Fibroblast of skin of right biceps (primary cell): ENCODE measurements at places on chromosomes 1 and 21.

- no peak for DNase-seq
Observed at GRCh38 chr1:235888119-235888643, 21.5 kb upstream of the LYST start.

- DNase-seq, result peak; percentile 72
Observed at GRCh38 chr1:103160281-103160680, 52.0 kb upstream of the COL11A1 start.

DNA sequence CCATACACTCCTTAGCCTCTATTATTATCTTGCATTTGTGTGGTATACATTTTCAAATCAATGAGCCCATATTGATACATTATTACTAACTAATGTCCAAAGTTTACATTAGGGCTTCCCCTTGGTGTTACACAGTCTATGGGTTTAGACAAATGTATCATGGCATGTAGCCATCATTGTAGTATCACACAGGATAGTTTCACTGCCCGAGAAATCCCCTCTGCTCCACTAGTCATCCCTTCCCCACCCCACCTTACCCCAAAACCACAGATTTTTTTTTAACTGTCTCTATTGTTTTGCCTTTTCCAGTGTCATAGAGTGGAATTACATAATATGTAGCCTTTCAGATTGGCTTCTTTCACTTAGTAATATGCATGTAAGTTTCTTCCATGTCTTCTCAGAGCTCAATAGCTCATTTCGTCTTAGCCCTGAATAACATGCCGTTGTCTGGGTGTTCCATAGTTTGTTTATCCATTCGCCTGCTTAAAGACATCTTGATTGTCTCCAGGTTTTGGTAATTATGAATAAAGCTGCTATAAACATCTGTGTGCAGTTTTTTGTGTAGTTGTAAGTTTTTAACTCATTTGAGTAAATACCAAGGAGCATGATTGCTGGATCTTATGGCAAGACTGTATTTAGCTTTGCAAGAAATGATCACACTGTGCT, 86.4 kb upstream of the LYST start:
- DNase-seq, result no peak

- DNase-seq, result no peak
Observed at GRCh38 chr1:36773827-36774541, 260.3 kb downstream of the GRIK3 start.

DNA sequence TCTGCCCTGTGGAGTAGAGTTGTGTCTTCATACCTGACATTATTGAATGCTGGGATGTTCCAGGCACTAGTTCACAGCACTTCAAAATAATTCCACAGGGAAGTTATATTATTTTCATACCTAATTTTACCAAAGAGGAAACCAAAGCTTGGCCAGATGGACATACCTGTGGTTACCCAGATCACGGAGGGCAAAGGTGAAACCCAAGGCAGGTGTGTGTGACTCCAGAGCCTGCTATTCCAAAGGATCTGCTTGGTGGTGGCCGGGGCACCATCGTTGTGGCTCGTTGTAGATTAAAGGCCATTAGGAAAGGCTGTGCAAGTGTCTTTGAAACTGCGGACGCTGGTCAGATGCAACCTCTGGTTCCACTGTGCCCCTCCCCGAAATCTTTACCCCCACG, 108.6 kb downstream of the ZBTB18 start:
- no peak for DNase-seq

DNA sequence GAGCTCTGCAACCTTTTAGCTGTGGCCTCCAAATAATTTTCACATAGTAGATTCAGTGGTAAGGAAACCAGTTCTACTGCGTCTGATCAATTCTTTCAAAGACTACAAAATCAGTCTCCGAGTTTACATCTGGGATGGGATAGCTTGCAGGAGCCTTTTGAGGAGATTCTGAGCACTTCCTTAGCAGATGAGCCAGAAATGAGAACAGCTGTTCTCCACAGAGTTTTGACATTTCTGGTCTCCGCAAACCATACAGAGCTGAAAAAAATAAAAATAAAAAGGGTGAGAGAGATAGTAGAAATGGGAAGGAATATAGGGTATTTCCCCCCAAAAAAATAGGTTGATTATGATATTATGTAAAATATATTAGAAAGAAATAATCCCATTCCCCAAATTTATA, 119.3 kb downstream of the LYPLAL1 start:
- DNase-seq, result no peak

GRCh38 chr1:44012404-44012803, 18.9 kb downstream of the SLC6A9 start:
- no peak for DNase-seq

GRCh38 chr1:27364696-27365371, 1.9 kb downstream of the MAP3K6 start:
- no peak for DNase-seq

DNA sequence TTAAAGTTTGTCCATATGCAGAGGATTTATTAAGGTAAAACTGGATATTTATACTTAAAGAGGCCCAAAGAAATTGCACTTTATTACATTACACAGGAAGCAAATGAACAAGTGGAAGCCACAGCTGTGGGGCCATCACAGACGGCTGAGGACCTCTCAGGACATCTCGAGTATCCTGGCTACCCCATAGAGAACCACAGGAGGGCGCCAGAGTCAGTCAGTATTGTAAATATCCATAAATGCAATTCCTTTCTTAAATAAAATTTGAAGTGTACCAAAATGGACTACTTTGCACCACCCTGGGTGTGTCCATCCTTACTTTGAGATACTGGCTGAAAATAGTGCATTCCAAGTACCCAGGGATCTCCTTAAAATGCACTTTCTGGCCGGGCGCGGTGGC, 257.2 kb downstream of the MRPL39 start:
- peak; percentile 62 for DNase-seq

- no peak for DNase-seq
Observed at GRCh38 chr1:62362061-62362917, 43.1 kb upstream of the KANK4 start.

DNA sequence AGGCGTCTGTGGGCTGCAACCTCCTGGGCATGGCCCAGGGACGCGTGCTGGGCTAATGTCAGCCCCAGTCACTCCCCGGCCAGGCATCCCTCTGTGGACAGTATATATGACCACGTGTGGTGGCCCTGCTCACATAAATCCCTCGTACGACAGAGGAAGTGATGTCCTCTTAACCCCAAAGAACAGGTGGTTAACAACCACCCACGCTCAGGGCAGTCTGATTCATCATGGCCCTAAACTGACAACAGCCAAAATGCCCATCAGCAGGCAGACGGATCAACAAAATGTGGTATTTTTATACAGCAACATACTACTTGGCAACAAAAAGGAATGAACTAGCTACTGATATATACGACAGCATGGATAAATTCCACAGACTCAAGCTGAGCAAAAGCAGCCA, 51.0 kb downstream of the ECE1 start:
- no peak for DNase-seq

DNA sequence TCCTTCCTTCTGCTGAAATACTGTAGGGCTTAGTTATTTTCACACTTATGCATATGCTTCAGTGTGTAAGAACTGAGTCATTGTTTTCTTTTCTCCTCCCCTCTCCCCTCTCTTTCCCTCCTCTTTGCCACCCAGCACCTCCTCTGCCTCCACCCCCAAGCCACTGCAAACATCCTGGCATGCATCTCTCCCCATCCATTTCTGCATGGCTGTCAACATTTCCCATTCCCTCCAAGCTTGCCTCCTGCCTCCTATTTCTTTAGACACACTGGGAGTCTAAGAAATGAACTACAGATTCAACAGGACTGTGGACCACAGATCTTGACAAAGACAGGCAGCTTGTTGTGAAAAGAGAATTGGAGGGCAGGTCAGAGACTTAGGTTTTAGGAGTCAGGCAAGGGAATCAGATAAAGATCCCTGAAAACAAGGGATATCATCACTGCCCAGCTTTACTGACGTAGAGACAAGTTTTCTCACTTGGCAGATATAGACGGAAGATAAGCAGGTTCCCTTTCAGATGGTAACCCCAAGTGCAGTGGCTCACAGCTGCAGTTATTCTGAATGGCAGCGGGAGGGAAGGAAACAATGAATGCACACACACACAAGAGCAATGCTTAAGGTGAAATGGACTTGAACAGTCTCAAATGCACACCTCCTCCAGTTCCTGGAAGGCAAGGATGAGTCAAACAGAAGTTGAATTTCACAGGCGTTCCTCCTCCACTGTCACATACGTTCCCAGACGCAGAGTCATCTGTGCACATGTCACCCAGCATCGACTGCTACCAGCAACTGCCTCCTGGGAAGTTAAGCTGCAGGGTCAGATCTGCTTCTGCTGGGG, 56.1 kb downstream of the HIVEP3 start:
- peak; percentile 98 for DNase-seq

DNA sequence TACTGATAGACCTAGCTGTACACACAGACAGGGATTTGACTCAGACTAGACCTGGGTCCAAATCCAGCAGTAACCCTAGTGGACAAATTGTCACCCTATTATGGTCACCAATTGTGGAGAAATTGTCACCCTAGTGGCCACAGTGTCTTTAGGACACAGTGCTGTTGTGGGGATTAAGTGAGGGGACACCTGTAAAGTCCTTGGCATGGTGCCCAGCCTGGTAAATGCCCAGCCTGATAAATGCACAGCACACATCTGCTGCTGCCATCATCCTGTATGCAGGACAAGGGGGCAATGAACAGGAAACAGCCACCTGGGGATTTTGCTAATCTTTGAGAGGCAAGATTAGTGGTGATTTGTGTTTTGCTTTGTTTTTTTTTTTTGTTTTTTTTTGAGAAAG, 2.3 kb downstream of the TMEM61 start:
- DNase-seq, result no peak

- peak; percentile 61 for DNase-seq
Observed at GRCh38 chr1:24830680-24831272, 85.5 kb downstream of the CLIC4 start.

DNA sequence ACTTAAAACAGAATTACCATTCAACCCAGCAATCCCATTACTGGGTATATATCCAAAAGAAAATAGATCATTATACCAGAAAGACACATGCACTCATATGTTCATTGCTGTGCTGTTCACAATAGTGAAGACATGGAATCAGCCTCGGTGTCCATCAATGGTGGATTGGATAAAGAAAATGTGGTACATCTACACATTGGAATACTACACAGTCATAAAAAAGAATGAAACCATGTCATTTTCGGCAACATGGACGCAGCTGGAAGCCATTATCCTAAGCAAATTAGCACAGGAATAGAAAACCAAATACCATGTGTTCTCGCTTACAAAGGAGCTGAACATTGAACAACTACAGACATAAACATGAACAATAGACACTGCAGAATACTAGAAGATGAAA, 244.8 kb upstream of the PROX1 start:
- no peak for DNase-seq

DNA sequence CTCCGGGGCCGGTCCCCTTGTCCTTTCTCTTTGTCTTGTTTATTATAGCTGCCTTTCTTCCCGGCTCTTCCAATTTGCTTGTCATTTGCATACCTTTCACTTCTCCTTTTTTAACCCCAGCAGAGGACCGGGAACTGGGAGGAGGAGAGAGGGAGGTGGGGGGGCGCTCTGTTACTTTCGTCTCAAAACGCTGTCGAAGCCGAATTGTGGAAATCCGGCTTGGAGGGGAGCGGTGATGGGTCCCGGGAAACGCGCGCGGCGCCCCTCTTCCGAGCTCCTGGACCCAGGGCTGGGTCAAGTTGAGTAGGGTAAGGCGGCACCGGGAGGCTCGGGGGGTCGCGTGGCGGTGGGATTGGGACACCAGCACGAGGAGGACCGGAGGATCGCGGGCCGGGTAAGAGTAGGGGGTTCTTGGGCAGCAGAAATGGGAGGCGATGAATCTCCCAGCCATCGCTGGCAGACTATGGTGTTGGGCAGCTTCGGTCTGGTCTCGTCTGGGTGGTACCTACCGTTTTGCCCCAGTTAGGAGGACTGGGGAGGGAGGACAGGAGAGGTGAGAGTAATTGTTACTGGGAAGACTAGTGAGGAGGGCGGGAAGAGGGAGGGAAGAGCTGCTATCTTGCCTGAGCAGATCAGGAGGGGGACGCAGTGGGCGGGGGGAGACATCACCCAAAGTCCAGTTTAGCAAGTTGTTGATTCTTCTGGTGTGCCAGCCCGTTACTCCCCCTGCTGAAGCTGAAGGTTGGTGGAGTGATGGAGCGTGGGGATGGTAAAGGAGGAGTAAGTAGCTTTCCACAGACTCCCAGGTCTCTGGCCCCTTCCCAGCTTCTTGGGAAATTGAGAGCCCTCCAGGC, 1.5 kb downstream of the PROX1 start:
- DNase-seq, result no peak

- peak; percentile 58 for DNase-seq
Observed at GRCh38 chr1:161502641-161503393, 2.4 kb upstream of the FCGR2A start.

DNA sequence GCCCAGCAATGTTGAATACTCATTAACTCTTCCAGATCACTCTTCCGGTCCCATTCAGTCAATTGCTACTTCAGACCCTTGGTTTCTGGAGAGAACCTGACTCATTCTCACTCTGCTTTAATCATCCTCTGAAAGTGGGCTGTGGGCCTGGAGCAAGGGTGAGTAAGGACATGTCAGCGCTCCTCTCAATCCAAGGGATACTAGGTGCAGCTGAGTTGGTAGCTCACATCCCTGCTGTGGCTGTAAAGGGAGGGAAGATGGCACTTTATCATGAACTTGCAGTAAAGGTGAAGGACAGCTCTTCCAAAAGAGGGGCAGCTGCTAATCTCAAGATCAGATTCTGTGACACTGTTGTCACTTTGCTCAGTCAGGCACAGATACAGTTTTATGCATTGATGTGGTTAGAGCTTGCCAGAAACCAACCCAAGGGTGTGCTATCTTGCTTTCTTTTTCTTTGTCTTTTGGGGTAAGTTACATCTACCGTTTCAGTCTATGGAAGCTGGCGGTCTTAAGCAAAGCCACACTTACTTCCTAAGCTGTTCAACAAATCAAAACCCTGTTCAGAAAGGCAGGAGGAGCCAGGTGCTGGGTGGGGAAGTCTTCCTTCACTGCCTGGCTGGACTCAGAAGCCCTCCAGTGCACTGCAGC, 26.5 kb upstream of the NTPCR start:
- peak; percentile 77 for DNase-seq

GRCh38 chr21:33268393-33268736, 2.2 kb downstream of the IL10RB start:
- DNase-seq, result no peak

GRCh38 chr1:90671251-90671650, 45.9 kb downstream of the BARHL2 start:
- no peak for DNase-seq

DNA sequence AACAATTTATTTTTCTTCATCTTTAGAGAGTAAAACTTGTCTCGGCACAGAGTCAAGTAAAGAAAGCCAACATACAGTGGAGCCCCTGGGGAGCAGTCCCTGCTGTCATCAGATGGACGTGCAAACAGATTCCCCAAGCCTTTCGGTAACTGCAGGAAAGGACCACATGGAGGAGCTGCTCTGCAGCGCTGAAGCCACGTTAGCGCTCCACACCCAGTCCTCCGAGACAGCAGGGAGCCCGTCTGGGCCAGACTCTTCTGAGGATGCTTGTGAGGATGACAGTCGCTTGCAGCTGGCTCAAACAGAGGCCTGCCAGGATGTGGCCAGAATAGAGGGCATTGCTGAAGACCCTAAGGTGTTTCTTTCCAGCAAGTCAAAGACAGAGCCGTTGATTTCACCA, 77.1 kb upstream of the SCCPDH start:
- DNase-seq, result peak; percentile 80

DNA sequence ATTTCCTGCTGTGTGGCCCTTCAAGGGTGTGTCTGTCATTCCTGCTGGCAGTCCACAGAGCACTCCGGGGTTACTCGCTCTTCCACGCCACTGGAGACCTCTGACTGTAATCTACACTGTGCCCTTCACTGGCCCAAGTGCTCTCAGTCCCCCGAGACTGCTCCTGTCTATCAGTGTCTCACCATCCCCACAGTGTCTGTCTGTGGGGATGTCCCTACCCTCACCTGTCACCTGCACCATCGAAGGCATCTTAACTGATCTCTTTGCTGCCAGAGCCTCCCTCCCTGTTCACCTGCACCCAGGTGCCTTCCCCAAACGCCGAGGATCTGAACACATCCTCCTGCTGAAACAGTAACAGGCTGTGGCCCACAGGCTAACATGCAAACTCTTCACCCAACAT, 136.7 kb downstream of the MATN1 start:
- DNase-seq, result no peak
